Fibroblast of upper back skin (primary cell): ENCODE measurements at places on chromosomes 12 and 14.

DNA sequence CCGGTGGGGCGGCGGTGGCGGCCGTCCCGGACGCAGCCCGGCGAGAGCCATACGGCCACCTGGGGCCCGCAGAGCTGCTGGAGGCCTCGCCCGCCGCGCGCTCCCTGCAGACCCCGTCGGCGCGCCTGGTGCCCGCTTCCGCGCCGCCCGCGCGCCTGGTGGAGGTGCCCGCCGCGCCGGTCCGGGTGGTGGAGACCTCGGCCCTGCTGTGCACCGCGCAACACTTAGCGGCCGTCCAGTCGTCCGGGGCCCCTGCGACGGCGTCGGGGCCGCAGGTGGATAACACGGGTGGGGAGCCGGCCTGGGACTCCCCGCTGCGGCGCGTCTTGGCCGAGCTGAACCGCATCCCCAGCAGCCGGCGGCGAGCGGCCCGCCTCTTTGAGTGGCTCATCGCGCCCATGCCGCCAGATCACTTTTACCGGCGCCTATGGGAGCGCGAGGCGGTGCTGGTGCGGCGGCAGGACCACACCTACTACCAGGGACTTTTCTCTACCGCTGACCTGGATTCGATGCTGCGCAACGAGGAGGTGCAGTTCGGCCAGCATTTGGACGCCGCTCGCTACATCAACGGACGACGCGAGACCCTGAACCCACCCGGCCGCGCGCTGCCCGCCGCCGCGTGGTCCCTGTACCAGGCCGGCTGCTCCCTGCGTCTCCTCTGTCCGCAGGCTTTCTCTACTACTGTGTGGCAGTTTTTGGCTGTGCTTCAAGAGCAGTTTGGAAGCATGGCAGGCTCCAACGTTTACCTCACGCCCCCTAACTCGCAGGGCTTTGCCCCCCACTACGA is 716 bp downstream of the RIOX1 start:
- DNase-seq, result peak; percentile 38

GRCh38 chr14:61429316-61429715 is 107.9 kb downstream of the PRKCH start:
- DNase-seq, result no peak

DNA sequence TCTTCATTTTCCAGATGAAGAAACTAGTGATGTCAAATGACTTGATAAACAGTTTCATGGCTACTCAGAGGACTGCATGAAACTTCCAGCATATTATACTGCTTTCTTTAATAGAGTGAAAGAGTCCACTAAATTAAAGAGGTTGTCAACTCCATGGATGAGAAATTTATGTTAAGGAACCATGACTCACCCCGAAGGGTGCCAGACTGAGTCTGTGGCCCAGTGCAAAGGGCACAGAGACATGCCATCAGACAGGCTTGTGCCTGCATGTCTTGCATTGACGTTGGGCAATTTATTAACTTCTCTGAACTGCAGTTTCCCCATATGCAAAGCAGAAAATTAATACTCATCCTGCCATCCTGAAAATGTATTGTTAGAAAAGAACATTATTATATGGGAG is 382.4 kb downstream of the APAF1 start:
- DNase-seq, result no peak

- DNase-seq, result no peak
Observed at GRCh38 chr14:87748558-87748957, 244.4 kb downstream of the GALC start.

GRCh38 chr12:101642115-101643067 is 47.6 kb downstream of the MYBPC1 start:
- no peak for DNase-seq
